ENCODE measurements at places on chromosomes 6 and 20.

GRCh38 chr6:160861824-160862223, 129.7 kb upstream of the MAP3K4 start:
- ATAC-seq, result no peak

- no peak for ATAC-seq
These were observed 43.0 kb downstream of the KIF16B start for GRCh38 chr20:16530201-16530681.

- ATAC-seq, result no peak
These were observed 10.4 kb upstream of the FRMD1 start for GRCh38 chr6:168089186-168090063.

- peak; percentile 46 for ATAC-seq
These were observed 647 bp downstream of the AK9 start for GRCh38 chr6:109690373-109690736.

GRCh38 chr6:38151580-38152500, 332.3 kb downstream of the ZFAND3 start:
- no peak for ATAC-seq

Measured in SK-N-SH treated with all-trans-retinoic acid at 6 μM for 48 hours (cell line).